ENCODE measurements at places on chromosomes 6 and 20.

- DNase-seq: no peak
Observed at GRCh38 chr6:14575961-14576360, 458.4 kb downstream of the CD83 start.

GRCh38 chr6:17932330-17932852 is 55.0 kb downstream of the KIF13A start:
- no peak for DNase-seq

DNA sequence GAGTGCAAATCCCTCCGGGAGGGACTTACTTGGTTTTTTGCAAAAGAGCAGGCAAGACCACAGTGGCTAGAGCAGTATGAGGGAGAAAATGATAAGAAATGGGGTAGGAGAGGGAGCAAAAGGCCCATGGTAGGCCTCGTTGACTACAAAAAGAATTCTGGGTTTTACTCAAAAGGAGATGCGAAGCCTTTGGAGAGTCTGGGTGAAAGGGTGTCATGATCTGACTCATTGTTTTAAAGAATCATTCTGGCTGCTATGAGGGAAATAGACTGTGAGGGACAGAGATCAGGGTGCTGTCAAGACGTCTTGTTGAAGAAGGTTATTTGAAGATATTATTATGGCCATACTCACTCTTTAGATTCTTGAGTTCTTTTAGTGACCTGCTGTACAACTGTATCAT is 13.0 kb downstream of the TBC1D32 start:
- DNase-seq: no peak

DNA sequence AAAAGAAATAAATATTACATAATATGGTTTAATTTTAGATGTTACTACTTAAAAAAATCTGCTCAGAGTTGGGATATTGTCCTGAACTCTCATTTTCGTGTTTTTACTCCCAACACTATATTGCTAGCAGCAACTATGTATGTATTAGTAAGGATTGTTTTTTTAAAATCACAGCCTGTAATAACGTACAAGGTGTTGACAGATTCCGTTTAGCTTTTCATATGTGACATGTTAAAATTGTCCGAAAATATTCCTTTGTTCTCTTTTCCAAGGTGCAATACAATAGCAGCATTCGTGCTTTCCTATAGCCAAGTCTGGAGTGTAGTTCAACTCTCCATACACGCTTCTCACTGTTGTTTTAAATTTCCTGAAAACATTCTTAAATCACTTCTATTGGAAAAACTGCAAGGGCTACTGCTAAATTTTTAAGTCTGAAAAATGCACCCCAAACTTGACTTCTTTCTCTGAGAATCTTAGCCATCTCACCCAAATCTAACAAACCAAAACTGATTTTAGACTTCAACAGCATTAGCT is 59.0 kb upstream of the HFE start:
- no peak for DNase-seq

GRCh38 chr6:134678436-134678889 is 271.4 kb downstream of the ALDH8A1 start:
- no peak for DNase-seq

Measured in SW 1271 (cell line).